ENCODE measurements at places on chromosomes 4 and X.

DNA sequence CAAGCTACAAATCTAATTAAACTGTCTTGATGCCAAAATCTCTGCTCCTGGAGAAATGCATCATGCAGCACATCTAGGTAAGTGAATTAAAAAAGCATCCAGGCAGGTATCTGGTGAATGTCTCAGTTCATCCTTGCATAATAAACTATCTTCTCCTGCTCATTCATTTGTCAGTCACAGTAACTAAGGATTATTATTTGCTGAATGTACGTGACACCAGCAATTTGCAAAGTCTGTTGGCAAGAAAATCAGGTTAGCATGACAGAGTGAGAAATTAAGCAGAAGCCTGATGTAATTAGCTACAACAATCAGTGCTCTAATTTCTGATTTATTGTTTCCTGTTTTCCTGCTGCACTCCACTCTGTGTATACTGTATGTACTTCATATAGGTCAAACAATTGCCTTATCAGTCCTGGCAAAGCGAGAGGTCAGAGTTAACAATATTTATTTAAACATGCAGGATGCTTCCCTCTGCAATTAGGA, 213.6 kb downstream of the FBXO8 start:
- no peak for DNase-seq

DNA sequence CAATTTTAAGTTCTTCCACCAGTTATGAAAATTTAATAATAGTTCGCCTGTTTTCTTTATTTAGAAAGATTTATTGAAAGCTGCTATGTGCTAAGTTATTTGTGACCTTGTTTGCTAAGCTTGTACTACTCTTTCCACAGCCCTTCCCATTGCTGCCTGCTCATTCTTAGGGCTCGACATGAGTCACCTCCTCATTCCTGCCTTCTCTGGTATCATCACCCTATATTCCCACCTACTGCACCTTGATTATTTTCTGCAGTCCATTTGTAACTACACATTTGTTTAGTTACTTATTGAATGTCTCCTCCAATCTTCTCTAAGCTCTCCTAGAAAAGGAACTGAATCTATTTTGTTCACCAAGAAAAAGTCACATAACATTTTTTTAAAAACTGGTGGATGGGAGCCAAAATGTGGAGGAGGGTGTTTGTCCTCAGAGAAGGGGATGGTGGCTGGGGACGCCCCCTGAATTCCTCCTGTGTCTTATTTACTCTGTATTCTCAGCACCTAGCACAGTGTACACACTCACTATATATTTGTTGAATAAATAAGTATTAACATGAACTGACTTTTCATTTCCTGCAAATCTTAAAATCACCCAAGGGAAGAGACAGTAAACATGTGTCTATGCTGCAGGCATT, 3.7 kb upstream of the RAB9A start:
- DNase-seq: no peak

DNA sequence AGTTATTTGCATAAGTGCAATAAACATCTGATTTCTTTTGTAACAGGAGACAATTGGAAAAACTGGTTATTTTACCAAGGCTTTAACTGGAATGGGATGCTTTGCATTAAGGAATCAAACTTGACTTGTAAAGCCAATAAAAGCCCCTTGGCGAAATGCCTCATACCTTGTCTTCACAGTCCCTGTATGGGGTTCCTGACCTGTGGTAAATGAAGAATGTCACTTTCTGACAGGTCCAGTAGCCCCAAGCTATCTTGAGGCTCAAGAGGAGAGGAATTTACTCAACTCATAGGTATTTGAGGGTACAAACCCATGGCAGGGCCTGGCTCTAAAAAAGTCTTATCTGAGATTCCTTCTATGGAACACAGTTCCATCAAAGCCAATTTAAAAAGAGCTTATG, 78.0 kb downstream of the ACOX3 start:
- DNase-seq: no peak

GRCh38 chr4:171812665-171813525, at the start of gene GALNTL6:
Gene GALNTL6, plus strand, starts transcription at chr4:171813404.
- DNase-seq: no peak

DNA sequence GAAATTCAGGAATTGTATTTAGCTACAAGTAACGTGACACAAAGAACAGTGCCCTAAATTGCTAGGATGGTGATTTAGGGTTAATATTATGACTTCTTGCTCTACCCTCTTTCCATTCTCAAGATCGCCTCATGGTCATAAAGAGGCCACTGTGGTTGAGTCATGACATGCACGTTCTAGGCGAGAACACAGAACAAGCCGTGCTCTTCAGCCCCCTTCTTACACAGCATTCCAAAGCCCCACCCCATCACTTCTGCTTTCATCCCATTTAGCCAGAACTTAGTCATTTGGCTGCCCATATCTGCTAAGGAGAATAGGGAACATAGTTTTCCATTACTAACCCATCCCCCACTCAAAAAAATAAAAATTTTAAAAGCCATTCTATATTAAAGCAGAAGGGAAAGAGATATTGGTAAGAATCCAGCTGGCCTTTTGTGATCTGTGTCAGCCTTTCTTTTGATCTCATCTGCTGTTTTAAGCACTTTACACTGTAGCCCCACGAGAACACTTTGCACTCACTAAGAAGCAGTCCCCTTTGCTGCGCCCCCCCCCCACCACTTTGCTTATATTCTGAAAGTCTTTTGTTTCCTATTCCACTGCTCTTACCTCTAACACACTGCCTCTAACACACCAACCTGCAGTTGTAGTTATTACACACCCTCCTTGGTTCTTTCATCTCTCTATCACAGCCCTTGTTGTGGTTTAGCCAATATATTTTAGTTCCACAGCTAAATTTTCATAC, 28.4 kb downstream of the NPNT start:
- no peak for DNase-seq

- DNase-seq: no peak
These were observed 134.0 kb upstream of the ANXA3 start for GRCh38 chr4:78417603-78418002.

DNA sequence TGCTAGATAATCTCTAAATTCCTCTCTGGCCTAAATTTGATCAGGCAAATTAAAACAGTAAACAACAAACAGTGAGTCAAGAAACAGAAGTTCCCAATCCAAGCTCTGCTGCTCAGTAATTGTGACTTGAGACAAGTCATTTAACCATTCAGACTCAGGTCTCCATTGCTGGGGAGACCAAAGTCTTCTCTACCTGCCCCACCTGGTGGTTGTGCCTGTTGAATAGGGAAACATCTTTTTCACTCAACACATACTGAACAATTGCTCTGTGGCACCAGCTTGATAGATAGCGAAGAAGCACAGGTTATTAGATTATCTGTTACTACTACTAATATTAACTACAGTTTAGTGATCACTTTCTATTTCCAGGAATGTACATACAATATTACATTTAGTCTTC, 112.1 kb upstream of the EOLA2 start:
- DNase-seq: no peak

DNA sequence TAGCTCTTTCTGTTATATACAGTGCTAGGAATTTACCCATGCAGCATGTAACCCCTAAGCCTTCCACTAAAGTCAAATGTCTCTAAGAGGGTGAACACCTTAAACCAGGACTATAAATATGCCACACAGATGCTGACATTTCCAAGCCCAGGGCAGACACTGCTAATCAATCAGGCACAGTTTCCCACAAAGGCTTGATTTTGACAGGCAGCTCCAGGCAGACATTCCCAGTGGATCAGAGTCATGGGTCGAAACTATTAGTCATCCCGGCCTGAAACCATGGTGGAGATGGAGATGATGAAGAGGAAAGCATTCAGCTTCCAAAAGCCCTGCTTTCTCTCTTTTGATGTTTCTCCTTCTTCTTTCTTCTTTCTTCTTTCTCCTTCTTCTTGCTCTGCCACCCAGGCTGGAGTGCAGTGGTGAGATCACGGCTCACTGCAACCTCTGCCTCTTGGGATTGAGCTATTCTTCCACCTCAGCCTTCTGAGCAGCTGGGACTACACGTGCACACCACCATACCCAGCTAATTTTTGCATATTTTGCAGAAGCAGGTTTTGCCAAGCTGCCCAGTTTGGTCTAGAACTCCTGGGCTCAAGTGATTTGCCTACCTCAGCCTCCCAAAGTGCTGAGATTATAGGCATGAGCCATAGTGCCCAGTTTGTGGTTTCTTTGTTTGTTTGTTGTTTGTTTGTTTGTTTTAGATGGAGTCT, 21.0 kb upstream of the SORCS2 start:
- no peak for DNase-seq

GRCh38 chr4:69984030-69984443, 11.7 kb upstream of the STATH start:
- no peak for DNase-seq

DNA sequence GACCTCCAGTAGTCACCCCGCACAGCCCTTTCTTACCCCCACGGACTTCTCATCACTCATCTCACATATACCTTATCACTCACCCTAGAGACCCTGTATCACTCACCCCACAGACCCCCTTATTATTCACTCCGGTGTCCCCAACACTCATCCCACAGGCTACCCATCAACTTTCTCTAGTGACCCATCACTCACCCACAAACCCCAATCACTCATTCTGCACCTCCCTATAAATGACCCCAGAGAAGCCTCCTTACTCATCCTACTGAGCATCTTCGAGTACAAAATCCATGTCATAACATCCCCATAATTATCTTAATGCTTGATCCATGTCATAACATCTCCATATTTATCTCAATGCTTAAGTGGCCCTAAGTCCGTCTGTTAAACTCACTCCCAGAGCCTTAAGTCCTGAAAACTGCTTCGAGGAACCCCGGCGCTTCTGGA, 934 bp downstream of the ZNF41 start:
- DNase-seq: no peak

GRCh38 chr4:159024266-159024665, 78.6 kb upstream of the RAPGEF2 start:
- no peak for DNase-seq

- peak; percentile 84 for DNase-seq
These were observed 92.1 kb downstream of the AFF1 start for GRCh38 chr4:87026800-87027495.

DNA sequence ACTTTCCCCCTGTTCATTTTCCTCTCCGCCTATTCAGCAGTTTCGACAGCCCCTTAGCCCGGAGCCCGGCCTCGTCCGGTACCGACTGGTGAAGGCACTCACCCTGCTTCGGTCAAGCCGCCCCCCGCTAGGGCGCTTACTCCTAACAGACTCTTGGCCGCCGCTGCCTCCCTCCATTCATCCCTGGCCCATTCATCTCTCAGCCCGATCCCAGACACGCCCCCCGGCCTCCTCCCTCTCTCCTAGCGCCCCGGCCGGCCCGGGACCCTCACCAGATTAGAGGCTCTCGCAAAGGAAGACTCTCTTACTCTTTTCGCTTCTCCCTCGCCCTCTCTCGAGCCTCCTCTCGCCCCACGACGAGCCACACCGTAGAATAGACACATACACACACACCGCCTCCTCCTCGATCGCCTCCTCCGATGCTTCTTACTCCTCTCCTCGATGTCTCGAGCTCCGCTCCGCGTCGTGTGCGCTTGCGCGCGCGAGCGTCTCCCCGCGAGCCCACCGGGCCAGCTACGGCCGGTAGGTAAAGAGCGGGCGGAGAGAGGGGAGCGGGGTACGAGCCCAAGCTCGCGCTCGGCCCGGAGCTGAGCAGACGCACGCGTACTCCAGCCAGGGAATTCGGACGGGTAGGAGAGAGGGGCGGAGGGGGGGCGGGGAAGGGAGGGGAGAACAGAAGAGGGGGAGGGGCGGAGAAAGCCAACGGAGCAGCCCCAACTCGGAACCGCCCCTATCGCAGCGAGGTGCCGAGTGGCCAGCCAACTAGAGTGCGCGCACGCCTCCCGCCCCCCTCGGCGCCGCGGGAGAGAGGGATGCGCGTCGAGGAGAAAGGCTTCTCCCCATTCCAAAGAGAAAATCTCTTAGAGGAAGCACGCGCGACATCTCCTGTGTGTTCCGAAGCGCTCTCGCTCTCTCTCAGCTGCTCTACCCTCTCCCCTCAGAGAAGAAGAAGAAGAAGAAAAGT, at the start of gene WNK3:
Gene WNK3 (minus strand): TSS at position 633 of the 964 bp plus-strand sequence.
- no peak for DNase-seq

DNA sequence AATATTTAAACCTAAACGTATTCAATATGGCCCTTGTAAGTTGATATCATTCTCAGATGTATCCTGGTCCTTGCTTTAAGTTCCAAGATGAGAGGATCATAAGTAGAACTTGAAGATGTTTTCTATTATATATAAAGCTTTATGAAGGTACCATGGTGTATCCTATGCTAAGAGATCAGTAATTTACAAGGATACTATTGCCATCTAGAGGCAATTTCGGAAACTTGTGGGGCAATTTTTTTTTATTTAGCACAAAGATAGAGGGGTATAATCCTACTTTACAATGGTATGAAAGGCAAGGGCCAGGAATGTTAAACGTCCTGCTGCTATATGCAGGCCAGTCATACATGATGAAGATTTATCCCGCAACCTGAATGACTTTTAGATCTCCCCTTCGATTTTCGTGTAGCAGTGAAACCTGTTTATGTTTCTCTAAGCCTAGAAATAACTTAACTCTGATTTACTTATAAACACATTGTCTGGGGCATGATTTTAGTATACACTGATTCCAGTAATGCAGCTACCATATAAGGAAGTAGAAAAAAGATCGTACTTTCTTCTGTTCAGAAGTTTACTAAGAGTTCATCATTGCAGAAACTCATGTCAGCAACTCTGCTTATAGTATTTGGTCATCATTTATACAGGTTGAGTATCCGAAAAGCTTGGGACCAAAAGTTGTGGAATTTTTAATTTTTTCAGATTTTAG, 2.6 kb downstream of the SLC25A31 start:
- peak; percentile 3 for DNase-seq

- DNase-seq: no peak
These were observed 100.2 kb upstream of the USP38 start for GRCh38 chr4:143084566-143084965.

GRCh38 chrX:97609938-97610337, 726.2 kb downstream of the RPA4 start:
- DNase-seq: no peak

DNA sequence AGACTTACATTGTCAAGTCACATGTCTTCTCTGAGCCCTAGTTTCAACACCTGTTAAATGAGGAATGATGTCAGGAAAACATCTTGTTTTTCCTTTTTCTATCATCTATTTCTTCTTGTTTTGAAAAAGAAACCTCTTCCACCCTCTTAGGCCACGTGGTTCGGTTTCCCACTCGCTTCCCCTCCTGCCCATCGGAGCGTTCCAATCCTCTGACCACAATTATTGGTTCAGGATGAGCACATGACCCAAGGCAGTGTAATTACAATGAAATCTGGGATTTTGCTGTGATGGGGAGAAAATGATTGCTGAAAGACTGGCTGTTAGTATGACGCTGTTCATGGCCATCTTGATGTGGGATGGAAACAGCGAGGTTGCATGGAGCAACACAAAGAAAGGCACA, 186.7 kb downstream of the UNC5C start:
- DNase-seq: no peak

GRCh38 chr4:6093671-6094070, 75.4 kb upstream of the C4orf50 start:
- DNase-seq: no peak

- no peak for DNase-seq
These were observed 104.4 kb downstream of the UCHL1 start for GRCh38 chr4:41360921-41361793.

- no peak for DNase-seq
These were observed 280.0 kb upstream of the EMCN start for GRCh38 chr4:100797791-100798190.

GRCh38 chr4:6768539-6768905, 14.0 kb upstream of the KIAA0232 start:
- no peak for DNase-seq

GRCh38 chrX:40174001-40174853, 76.5 kb upstream of the BCOR start:
- no peak for DNase-seq

Data from GM12864 (cell line).